ENCODE measurements at places on chromosomes 5 and 9.

GRCh38 chr9:117395151-117395650, 19.7 kb downstream of the ASTN2 start:
- DNase-seq = no peak

DNA sequence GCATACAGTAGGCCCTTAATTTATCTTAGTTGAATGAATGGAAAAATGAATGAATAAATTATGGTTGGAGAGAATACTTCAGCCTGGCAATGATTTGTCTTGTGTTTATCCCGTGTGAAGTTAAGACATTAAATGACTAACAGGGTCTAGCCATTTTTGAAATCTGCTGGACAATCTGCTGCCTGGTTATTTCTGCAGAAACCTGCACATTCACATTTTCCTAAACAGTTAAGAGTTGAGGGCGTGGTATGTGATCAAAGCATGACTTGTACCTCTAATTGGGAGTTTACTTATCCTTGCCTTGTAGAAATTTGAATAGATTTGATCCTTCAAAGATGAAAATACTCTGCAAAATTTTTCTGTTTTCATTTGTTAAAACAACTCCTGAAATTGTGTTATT, 34.6 kb upstream of the NDFIP1 start:
- DNase-seq = no peak

DNA sequence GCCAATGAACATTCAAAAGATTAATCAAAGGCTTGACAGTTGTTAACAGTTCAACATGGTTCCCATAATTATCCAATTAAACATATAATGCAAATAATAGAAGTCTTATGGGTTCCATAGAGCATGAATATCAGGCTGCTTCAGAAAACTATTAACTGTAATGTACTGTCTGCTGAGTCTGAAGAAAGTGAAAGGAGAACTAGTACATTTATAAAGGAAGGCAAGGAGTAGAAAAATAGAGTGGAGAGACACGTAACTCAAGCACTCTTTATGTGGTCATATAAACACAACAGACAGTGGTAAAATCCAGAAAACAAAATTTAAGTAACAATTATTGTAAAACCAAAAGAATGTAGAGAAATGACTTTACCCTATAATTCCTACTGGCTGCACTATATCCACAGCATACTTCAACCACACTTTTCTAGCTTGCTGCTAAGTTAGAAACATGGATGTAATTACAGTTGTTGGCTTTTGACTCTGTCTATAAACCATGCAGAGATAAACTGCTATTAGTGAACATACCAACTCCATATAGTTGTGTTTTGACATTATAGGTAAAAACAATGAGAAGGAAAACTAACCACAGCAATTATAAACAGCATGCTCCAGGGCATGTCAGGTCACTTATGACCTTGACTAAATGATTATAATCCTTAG, 32.7 kb downstream of the NFIB start:
- no peak for DNase-seq

GRCh38 chr9:25913806-25914205, 235.6 kb upstream of the TUSC1 start:
- DNase-seq = no peak

GRCh38 chr5:103356350-103357091, 98.0 kb downstream of the MACIR start:
- no peak for DNase-seq

DNA sequence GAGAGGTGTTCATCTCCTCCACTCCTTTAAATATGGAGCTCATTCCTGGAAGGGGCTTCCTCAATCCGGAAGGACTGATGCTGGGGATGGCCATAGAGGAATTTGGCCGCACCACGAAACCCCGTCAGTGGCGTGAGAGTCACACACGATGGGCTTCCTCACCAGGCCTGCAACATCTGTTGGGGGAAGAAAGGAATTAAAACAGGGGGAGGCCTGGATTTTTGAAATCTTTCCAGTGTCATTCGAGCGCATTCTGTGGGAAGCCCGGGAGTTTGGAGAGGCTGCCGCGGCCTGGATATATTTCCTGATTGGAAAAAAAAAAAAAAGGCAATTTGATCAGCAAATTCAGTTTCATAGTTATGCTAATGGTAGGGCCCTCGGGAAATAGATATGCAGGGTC, 76.3 kb upstream of the ORM1 start:
- no peak for DNase-seq

DNA sequence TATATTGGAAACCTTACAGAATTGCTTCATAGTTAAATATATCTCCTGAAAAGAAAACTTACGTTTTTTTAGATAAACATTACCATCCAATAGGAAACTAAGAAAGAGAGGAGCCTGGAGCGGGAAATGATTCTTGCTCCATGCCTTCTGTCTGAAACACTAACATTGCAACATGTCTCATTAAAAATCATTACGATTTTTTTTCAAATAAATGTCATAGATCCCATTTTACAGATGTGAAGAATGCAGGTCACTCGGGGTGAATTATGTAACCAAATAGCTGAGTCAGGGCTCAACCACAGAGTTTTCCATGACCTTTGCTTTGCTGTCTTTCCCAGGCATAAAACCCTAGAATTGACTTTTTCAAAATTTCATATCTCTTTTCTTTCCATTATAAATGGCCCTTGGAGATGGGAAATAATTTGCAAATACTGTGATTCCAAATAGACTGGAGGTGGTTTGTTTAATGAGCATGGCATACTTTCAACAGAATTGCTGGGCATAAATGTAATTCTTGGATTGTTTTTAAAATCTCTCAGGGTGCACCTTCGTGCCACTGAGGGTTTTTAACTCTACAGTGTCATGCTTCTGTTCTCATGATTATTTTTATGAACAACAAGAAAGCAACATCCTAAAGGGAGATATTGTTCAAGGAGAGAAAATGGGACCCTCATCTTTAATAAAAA, 302.8 kb downstream of the EBF1 start:
- no peak for DNase-seq

- DNase-seq = no peak
These were observed 323.4 kb downstream of the NR2F1-AS1 start for GRCh38 chr5:93257616-93258015.

- DNase-seq = no peak
These were observed 118.3 kb downstream of the PIK3R1 start for GRCh38 chr5:68333649-68334552.

- no peak for DNase-seq
These were observed 6.5 kb downstream of the GLIS3 start for GRCh38 chr9:4293293-4293941.

DNA sequence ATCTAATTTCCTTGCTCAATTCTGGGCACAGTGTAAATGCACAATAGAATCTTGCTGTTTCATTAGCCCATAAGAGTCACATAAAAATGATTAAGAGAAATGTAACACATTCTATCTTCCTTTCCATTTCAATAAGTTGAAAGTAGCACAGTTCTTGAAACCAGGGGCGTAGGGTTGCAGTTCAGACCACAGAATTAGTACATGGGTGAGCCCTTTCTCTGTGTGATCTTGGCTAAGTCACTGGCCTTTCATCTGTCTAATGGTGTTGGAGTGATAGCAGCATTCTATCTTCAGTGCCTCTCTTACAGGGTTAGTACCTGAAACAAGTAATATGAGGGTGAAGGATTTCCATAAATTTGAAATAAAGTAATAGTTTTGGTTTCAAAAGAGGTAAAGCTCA, 445.3 kb upstream of the ZNF462 start:
- DNase-seq = no peak

Measured in stimulated activated CD8-positive, alpha-beta memory T cell treated with anti-CD3 and anti-CD28 coated beads, Interleukin-7, amount 100 ng/mL, for 1 hour (primary cell).